ENCODE measurements at places on chromosomes 16 and 17.
A peak's percentile ranks its signal among the peaks of the same experiment; 100 is the strongest.

- DNase-seq = no peak
Observed at GRCh38 chr16:82506692-82507670, 119.8 kb upstream of the CDH13 start.

GRCh38 chr17:9004132-9004960 is 17.0 kb upstream of the NTN1 start:
- DNase-seq = peak; percentile 23

DNA sequence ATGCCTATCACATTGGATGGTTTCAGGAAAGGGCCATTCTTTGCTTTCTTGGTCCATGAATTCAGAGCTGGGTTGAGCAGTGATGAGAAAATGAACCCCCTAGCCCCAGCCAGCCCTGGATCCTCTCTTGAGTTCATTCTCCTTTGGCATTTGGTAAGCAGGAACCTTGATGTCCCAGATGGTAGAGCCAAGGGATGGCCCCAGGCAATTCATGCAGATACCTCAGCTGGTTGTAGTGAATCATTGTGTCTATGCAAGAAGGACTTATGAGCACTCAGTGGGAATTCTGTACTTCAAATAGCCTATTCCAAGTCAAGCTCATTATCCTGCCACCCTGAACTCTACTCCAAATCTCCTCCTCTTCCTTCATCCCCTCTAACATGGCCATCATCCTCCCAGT is 412.7 kb downstream of the UTP18 start:
- DNase-seq = no peak

DNA sequence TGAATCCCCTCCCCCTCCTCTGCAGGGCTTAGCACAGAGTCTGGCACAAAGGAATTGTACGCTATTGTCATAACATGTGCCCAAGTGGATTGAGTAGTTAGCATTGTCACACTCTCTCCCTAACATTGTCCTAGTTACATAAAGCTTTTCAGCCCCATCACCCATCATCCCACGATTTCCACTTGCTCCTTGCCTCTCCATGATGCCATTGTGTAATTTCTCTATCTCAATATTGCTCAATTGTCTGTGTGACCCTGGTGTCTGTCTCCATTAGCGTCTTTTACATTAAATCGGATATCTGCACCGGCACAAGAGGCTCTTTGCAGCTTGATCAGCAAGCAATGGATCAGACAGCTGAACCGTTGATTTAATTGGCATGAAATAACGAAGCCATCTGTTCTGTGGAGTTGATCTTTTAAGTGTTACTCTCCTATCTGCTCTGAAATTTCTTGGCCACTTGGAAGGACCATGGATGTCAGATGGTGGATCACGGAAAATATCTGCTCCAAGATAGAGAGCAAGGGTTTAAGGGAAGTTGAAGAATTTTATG is 77.0 kb upstream of the HS3ST4 start:
- DNase-seq = no peak

DNA sequence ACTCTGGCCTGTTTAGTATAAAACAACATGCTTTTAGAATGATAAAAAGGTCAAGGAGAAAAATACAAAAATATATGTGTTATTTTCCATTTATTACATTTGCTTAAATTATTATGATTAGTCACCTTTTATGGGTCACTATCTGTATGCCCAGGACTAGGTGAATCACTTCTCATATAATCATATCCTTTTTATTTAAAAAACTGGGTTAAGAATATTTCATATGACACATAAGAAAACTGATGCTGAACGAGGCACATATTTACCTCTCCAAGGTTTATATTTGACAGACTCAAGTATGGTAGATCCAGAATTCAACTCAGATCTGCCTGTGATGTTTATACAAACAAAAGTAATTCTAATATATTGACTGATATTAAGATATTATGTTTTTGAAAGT is 134.5 kb downstream of the CDH8 start:
- DNase-seq = no peak

DNA sequence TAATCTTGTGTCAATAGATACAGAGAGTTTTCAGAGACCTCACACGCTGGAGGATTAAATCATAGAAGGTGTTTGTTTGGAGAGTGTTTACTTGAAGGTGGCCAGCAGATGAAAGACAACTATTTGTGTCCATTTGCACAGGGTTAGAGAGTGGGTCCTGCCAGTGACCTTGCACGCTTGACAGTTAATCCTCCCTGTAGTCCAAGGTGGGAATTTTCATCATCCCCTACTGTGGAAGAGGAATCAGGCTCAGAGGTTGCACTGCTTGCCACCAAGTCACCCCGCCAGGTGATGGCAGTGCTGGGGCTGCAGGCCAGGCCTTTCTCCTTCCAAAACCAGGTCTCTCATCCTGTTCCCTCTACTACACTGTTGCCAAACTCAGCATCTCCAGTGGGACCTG is 12.3 kb downstream of the CDH1 start:
- DNase-seq = no peak

DNA sequence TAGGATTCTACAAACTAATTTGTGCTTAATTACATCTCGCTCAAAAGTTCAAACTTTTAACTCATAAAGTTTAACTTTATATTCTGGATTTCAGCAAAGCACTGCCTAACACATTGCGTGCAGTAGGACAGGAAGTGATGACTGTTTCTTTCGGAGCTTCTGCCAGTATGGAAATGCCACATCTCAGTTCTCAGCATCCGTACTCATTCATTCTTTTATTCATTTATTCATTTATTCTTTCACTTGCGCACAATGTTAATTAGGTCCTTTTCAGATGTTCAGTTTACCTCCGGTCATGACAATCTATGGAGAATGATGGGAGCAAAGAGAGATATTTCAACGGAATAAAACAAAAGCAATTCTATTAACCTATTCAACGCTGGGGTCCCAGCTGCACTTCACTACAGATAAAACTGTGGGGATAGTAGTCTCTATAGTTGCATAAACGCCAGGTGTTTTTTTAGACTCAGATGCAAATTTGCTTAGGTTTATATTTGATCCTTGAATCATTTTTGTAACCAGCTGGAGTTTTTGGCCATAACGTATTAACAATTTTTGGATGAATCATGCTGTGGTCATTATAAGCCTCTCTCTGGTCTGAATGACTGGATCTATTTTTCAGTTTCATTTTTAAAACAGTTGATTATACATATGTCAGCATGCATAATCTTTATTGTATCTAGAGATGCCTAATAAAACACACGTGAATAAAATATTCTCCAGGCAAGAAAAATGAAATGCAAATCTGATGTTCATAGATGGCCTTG is 143.9 kb downstream of the KCNJ2 start:
- no peak for DNase-seq

GRCh38 chr16:52103791-52104190 is 443.2 kb downstream of the TOX3 start:
- no peak for DNase-seq

- no peak for DNase-seq
Observed at GRCh38 chr17:33802349-33803198, 452.5 kb upstream of the CCL2 start.

DNA sequence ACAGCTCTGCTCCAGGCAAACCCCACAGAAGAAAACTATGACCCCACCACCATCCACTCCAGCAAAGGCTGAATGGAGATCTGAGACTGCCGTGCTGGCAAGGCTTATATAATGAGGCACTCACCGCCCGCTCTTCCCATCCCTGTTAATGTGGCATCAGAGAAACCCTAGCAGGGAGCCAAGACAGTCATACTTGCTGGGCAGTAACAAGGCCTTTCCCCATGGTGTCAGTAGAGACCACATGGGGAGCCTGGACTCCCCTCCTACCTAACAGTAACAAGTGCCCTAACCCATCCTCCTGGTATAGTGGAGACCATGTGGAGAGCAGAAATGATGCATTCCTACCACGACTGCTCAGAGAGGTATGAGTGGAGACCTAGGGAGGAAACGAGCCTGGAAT is 235.2 kb downstream of the C16orf78 start:
- no peak for DNase-seq

- no peak for DNase-seq
Observed at GRCh38 chr17:82240506-82241182, 11.8 kb downstream of the SLC16A3 start.

DNA sequence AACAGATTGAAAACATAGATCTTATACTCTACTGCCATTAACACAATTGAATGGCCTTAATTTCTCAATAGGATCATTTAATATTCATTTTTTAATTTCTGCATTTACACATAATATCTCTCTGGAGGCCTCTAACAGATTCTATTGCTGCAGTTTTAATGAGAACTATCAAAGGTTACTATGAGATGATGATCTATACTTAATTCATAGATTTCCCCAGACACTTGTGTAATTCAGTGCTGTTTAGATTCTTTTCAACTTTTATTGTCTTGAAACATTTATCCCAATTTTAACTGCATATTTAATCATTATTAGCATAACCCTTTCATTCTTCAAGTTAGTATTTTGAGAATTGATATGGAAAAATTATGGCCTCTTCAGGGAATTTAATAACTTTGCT is 1056.5 kb upstream of the CDH8 start:
- no peak for DNase-seq

DNA sequence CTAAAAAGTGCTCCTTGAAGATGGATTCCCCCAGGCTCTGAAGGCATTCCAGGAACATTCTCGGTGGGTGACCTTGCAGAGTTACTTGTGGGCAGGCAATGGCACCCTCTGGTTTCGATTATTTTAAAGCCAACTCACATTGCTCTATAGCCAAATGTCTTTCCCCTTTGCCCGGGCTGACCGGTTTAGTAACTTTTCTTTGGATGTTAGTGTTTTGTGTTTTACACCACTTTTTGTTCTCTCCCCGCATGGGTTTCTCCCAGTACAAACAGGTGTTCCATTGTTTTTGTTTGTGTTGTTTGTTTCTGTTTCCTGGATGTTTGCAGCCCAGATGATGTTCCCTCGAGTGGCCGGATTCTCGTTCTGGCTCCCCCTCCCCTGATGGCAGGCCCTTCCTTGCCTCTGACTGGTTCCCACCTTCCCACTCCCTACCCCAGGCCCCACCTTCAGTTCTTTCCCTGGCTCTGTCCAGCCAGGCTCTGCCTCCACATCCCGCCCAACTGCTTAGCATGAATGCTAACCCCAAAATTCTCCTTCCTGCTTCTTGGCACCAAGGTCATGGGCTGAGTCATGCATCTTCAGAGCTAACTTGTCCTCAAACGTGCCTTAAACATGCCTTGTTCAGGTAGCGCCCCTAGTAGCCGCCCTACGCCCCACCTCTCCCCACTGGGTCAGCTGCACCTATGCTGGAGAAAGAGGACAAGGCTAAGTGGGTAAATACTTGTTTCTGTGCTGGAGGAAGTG is 40.6 kb downstream of the ELAC2 start:
- peak; percentile 28 for DNase-seq

- DNase-seq = no peak
Observed at GRCh38 chr17:69061721-69062556, 1.2 kb upstream of the ABCA9 start.

Measured in endothelial cell (in vitro differentiated cells).